ENCODE measurements at places on chromosomes 1 and 21.

DNA sequence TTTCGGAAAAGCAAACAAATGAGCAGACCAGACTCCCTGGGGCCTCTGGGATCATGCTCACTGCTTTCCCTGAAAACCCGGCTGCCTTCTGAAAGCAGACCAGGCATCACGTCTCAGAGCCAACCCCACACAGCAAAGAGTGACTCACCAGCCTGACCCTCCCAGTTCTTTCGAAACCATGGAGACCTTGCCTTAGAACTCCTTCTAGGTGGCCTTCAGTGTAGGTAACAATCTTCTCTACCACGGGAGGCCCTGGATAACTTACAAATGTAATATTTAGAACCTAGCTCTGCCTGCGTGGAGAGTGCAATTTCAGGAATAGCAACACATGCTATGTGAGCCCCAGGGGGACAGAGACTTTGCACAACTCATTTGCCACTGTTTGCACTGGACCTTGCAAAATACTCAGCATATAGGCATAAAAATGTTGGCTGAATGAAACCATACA is 105.2 kb downstream of the SUSD4 start:
- peak; percentile 52 for DNase-seq

- no peak for DNase-seq
Observed at GRCh38 chr21:15124731-15125130, 59.9 kb upstream of the NRIP1 start.

- DNase-seq: no peak
Observed at GRCh38 chr1:231185391-231185790, 23.5 kb downstream of the TRIM67 start.

- DNase-seq: no peak
Observed at GRCh38 chr1:32998064-32998463, 33.5 kb upstream of the RNF19B start.

GRCh38 chr1:174058624-174059023 is 36.5 kb upstream of the RC3H1 start:
- no peak for DNase-seq

DNA sequence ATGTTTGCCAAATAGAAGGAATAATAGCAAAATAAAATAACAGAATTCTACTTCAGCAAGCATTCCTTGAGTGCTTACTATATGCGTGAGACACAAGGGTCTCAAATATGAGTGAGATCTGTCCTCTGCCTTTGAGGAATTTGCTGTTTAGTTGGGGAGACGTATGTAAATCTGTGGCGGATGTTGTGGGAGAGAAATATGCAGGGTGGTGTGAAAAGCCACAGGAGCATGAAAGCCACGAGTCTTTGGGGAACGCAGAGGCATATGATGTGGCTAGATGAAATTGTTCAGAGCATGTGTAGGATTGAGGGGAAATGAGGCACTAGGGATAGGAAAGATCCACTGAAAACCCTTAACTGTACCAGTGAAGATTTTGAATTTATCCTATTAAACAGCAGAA is 244.4 kb downstream of the PBX1 start:
- DNase-seq: no peak

GRCh38 chr1:26401891-26402290 is 8.7 kb upstream of the LIN28A start:
- DNase-seq: no peak

GRCh38 chr1:26340047-26340481 is 13.9 kb downstream of the CRYBG2 start:
- DNase-seq: no peak

GRCh38 chr1:70358921-70359564 is 4.5 kb upstream of the ANKRD13C start:
- DNase-seq: no peak

DNA sequence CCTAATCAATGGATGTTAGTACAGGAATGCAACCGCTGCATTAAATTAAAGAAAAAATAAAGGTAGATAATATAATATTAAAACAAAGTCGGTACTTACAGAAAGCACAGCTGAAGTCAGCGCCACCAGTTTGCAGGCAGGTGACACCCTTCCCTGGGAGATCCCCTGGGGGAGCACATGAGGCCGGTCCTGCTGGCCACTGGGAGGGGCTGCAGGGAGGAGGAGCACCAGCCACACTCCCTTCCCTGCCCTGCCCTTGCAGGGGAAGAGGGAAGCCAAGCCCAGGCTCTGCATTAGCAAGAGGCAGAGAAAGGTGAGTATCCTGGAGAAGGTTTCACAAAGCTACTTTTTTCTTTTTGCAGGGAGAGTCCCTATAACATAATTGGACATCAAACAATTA is 507.0 kb downstream of the AJAP1 start:
- DNase-seq: no peak
